MCF 10A (cell line): ENCODE measurements at places on chromosomes 4 and X.

GRCh38 chr4:52659001-52659721, at the start of gene USP46:
Gene USP46, minus strand, starts transcription at chr4:52659301. Its CDS starts 151 bp downstream, at chr4:52659150.
- DNase-seq = peak; percentile 76

- no peak for DNase-seq
Measured at GRCh38 chr4:80201252-80202151, 4.2 kb downstream of the PRDM8 start.

- DNase-seq = no peak
Measured at GRCh38 chr4:145716661-145717200, 36.8 kb downstream of the C4orf51 start.

DNA sequence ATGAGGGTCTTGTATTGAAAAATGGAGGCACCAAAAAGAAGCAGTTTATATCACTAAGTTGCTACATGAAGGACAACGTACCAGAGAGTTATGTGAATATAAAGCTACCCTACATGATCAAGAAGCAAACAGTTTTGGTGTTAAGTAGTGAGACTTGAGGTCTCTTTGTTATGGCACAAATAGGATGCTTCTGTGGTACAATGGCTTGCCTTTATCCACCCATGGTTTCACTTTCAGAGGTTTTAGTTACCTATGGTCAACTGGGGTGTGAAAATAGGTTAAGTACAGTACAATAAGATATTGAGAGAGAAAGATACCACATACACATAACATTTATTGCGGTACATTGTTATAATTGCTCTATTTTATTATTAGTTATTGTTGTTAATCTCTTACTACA, 229.2 kb upstream of the SLIT2 start:
- no peak for DNase-seq

- DNase-seq = no peak
Measured at GRCh38 chr4:177696438-177696966, 254.3 kb upstream of the AGA start.
